ENCODE measurements at places on chromosomes 3 and 15. TPM values are rescaled to one million over a fixed set of nuclear protein-coding genes. Genes with fewer than 3 reads are reported as not detected.

The NIT2 gene
- 39.0 TPM for total RNA-seq

DNA sequence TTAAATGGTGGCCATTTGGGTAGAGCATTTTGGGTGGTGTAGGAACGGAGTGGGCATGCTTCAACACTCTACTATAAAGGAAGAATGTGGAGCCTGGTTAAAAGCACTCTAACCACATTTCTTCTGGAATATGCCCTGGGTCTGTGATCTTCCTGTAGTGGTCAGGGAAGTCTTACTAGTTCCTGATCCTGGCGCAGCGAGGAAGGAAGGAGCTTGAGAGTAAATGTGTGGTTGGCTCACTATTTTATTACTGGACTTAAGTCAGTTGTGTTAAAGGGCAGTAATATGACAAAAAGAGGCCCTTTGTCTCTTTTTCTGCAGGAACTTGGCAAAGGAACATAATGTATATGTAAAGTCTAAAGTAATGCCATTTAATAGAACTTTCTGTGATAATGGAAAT lies 197.6 kb upstream of the ZPLD1 start:
- DNase-seq: no peak

GRCh38 chr3:152466784-152467183 lies 198.1 kb downstream of the MBNL1 start:
- DNase-seq: no peak

DNA sequence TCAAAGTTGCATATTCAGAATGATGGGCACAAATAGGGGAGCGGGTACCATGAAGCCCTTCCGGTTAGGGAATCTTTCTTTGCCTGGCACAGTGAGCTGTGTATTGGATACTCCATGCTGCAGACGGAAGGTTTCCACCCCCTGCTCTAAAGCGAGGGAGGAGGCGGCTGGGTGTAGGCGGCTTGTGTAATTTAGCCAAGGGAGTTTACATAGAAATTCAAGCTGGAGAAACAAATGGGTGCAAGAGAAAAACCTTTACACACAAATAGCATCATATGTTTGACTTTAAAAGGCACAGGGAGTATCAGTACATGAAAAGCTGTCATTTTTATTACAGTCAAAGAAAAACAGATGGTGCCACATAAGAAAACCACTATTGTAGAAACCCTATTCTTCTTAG lies 59.3 kb upstream of the ADCY5 start:
- no peak for DNase-seq

DNA sequence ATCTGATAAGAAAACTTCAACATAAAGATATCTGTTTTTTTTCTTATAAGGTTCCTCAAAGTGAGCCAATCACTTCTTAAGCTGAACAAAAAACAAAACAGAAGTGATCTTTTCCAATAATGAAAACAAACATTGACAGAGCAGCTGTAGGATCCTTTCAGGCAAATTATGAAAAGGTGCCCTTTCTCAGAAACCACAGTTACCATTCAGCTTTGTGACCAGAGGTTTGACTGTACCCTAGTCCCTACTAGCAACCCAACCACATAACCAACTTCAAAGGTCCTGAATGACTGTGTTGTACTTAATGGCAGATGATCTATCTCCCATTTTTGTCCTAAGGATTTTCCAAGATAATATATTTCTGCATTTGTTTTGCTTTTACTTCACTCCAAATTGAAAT lies 39.4 kb upstream of the CCR2 start:
- DNase-seq: no peak

GRCh38 chr3:143793971-143794370 lies 54.3 kb downstream of the SLC9A9 start:
- no peak for DNase-seq

GRCh38 chr3:16515885-16516420 lies 2.5 kb upstream of the RFTN1 start:
- DNase-seq: no peak

DNA sequence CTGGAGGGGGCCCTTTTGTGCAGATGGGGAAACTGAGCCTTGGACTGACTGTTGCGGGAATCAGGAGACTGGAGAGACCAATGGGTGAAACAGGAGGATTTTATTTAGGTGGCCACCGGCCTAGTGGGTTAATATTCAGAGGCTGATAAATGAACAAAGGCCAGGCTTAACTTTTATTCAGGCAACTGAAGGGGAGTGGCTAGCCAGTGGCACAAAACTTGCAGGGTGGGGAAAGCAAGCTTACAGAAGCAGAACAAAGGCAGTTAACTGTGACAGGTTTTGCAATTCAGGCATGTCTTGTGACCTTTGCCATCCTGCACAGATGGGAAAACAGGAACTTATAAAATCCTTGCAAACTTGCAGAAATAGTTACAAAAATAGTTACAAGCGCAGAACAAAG lies 24.9 kb upstream of the ACAD9 start:
- DNase-seq: no peak

DNA sequence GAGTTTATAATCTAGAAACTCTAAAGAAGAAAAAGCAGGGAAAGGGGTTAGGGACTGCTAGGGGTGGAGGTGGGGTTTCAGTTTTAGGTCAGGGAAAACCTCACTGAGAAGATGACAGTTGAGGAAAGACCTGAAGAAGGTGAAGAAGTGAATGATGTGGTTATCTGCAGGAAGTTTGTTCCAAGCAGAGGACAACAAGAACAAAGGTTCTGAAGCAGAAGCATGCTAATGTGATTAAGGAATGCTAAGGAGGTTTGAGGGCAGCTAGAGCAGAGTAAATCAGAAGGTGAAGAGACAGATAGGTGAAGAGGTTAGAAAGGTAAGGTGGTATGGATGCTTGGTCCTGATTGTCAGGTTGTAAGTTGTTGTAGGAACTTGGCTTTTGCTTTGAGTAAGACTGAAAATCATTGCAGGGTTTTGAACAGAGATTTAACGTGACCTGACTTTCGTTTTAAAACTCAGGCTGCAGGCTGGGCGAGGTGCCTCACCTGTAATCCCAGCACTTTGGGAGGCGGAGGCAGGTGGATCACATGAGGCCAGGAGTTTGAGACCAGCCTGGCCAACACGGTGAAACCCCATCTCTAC lies 8.6 kb downstream of the OXSR1 start:
- DNase-seq: no peak

DNA sequence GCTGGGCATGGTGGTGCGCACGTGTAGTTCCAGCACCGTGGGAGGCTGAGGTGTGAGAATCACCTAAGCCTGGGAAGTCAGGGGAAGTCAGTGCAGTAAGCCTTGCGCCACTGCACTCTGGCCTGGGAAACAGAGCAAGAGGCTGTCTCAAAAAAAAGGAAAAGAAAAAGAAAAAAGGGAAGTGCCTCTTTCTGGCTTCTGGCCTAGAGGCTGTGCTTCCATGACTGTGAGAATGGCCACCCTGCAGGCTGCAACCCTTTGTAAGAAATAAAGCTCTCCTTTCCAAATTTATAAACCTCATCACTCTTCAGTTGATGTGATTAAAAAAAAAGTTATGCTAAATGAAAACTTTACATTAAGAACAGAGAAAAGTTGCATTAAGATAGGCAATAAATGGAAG lies 774.3 kb downstream of the TUSC7 start:
- DNase-seq: no peak

The NANOGP8 gene
- not detected for total RNA-seq
